ENCODE measurements at places on chromosomes 5 and 9. TPM values are rescaled to one million over a fixed set of nuclear protein-coding genes. Genes with fewer than 3 reads are reported as not detected.

GRCh38 chr5:61461926-61462325 is 129.9 kb downstream of the ZSWIM6 start:
- H3K36me3 ChIP-seq = no peaks in the 10 kb centered on the region
- no peak overlapping the region for H3K4me3 ChIP-seq
- no peaks in the 10 kb centered on the region for H3K27me3 ChIP-seq
- no peak for ATAC-seq
- H3K4me1 ChIP-seq = peaks cover 2% of the 10 kb centered on the region

DNA sequence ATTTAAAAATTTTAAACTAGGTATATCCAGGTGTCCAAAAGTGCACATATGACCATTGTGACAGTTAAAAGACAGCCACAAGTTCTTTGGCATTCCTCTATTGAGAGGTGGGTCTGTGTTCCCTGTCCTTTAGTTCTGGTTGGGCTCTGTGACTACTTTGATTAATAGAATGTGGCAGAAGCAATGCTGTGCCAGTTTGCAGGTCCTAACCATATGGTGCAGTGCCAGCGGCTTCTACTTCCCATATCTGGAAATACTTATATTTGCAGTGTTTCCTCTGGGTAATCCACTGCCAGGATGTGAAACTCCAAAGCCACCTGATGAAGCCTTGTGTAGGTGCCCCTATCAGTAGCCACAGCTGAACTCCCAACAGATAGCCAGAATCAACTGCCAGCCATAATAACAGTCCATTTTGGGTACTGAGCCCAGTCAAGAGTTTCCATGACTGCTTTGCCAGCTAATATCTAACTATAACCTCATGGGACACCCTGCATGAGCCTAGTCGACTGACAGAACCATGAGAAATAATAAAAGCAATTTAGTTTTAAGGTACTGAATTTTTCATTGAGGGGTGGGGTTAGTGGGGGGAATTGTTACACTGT is 361.0 kb upstream of the SEMA6A start:
- no peaks in the 10 kb centered on the region for H3K36me3 ChIP-seq
- no peak for ATAC-seq
- no peaks in the 10 kb centered on the region for H3K4me1 ChIP-seq
- H3K4me3 ChIP-seq = no peak overlapping the region
- no peak overlapping the region for H3K27ac ChIP-seq
- no peaks in the 10 kb centered on the region for H3K27me3 ChIP-seq

The SLCO4C1 gene
- total RNA-seq = not detected

- ATAC-seq = no peak
- no peaks in the 10 kb centered on the region for H3K36me3 ChIP-seq
- H3K4me3 ChIP-seq = no peak overlapping the region
These were observed 85.4 kb upstream of the PLPP1 start for GRCh38 chr5:55620009-55620765.

DNA sequence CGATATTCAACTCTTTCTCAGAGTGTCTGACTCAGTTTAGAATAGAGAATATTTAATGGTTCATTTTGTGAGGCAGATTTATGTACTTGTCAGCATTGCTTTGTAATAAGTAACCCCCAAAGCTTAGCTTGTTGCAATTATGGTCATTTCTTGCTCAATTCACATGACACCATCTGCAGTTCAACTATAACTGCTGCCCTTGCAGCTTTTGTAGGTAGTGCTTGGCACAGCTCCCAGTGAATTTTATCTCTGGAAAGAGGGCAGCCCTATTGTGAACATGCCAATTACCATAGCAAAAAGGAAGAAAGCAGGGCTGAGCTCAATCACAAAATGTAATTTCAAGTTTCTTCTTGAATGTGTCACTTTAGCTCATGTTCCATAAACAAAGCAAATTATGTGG is 1587.7 kb upstream of the ACO1 start:
- no peak for ATAC-seq
- H3K4me3 ChIP-seq = no peak overlapping the region
- H3K36me3 ChIP-seq = no peaks in the 10 kb centered on the region
- H3K4me1 ChIP-seq = no peaks in the 10 kb centered on the region
- H3K27me3 ChIP-seq = no peaks in the 10 kb centered on the region
- H3K27ac ChIP-seq = no peak overlapping the region

GRCh38 chr9:14768405-14769229 is 46.1 kb upstream of the CER1 start:
- H3K27me3 ChIP-seq = no peaks in the 10 kb centered on the region
- no peak overlapping the region for H3K4me3 ChIP-seq
- H3K36me3 ChIP-seq = no peaks in the 10 kb centered on the region
- ATAC-seq = no peak
- H3K4me1 ChIP-seq = no peaks in the 10 kb centered on the region

GRCh38 chr9:136075881-136076678 is 19.0 kb downstream of the NACC2 start:
- ATAC-seq = no peak
- H3K36me3 ChIP-seq = no peaks in the 10 kb centered on the region
- peak overlapping the region; percentile 25 for H3K27ac ChIP-seq
- H3K27me3 ChIP-seq = no peaks in the 10 kb centered on the region
- H3K4me3 ChIP-seq = no peak overlapping the region

- H3K4me1 ChIP-seq = peaks cover 6% of the 10 kb centered on the region
- H3K27me3 ChIP-seq = no peaks in the 10 kb centered on the region
- no peak for ATAC-seq
These were observed 284.8 kb downstream of the CRB2 start for GRCh38 chr9:123640792-123641222.

The PRPF4 gene
- total RNA-seq = 20.5 TPM

DNA sequence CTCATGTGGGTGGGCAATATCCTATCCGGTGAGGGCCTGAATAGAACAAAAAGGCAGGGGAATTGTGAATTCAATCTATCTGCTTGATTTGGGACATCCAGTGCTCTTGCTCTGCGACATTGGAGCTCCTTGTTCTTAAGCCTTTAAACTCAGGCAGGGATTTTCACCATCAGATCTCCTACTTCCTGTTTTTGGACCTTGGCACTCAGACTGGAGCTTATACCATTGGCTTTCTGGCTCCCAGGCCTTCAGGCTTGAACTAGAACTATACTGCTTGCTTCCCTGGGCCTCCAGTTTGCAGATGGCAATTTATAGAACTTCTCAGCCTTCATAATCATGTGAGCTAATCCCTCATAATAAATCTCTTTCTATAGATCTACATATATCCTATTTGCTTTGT is 134.3 kb upstream of the CLINT1 start:
- peaks cover 4% of the 10 kb centered on the region for H3K27me3 ChIP-seq
- no peaks in the 10 kb centered on the region for H3K4me1 ChIP-seq
- no peaks in the 10 kb centered on the region for H3K36me3 ChIP-seq
- H3K27ac ChIP-seq = no peak overlapping the region

GRCh38 chr5:59151162-59151889 is 568.5 kb downstream of the RAB3C start:
- no peak overlapping the region for H3K27ac ChIP-seq
- H3K4me3 ChIP-seq = no peak overlapping the region
- peaks cover 10% of the 10 kb centered on the region for H3K4me1 ChIP-seq
- ATAC-seq = no peak

The FOXE1 gene
- not detected for total RNA-seq

DNA sequence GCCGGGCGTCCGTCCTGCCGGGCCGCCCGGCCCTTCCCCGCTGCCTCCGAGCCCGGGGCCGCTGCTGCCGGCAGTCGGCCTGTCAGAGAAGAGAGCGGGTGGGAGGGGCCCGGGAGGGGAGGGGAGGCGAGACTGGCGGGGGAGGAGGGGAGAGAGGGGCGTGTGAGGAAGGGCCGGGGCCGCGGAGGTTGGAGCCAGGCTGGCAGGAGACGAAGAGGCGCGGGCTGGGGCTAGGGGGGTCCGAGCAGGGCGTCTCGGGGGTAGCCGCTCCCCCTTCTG is 570 bp downstream of the CREBRF start:
- H3K27ac ChIP-seq = peak overlapping the region; percentile 100
- H3K36me3 ChIP-seq = no peaks in the 10 kb centered on the region
- peak; percentile 76 for ATAC-seq

The FCN1 gene
- 0.31 TPM for total RNA-seq

DNA sequence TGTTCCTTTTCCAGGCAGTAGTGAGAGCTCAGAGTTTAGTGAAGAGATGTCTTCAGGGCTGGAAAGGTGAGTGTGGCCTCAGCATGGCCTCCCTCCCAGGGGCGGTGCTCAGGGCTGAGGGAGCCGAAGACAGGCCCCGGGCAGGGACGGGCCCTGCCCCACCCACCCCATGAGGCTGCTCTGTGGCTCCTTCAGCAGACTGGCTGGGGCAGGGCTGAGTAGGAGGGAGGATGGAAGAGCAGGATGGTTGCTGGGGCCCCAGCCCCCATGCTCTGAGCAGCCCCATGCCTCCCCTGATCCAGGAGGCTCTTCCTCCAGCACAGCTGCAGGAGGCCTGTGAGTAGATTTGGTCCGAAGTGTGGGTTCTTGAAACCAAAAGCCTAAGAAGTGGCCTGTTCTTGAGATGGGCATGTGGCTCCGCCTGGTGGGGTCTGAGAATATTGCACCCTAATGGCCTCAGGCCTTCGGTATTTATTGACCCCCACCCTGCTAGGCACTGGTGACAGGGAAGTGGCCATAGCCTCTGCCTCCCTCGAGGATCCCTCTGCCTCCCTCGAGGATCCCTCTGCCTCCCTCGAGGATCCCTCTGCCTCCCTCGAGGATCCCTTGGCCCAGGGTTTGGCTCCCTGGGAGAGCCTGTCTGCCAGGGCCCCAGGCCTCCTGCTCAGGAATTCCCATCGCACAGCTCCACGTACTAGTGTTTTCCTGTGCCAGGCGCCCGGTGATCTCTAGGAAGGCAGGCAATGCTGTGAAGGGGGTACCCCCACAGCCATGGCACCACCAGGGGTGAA is 65.4 kb upstream of the GARNL3 start:
- H3K27ac ChIP-seq = peak overlapping the region; percentile 73
- H3K4me1 ChIP-seq = peaks cover 30% of the 10 kb centered on the region
- H3K4me3 ChIP-seq = no peak overlapping the region
- H3K27me3 ChIP-seq = no peaks in the 10 kb centered on the region

DNA sequence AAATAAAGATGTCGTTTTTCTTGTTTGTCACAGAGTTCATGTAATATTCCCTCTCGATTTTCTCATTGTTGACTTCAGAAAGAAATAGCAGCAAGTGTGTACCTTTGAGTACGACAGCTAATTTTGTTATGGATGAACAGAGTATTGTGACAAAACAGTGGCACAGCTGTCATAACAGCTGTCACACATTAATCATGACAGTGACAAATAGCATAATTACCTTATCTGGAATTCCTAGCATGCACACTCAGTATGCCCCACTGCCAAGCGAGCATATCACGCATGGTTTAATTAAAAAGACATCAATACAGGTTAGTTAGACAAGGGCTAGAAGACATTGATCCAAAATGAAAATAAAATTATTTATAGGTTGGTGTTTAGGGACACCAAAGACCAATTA is 375.1 kb downstream of the SPATA31D1 start:
- H3K27ac ChIP-seq = no peak overlapping the region
- H3K4me1 ChIP-seq = no peaks in the 10 kb centered on the region
- no peaks in the 10 kb centered on the region for H3K27me3 ChIP-seq
- no peak for ATAC-seq
- H3K4me3 ChIP-seq = no peak overlapping the region
- H3K36me3 ChIP-seq = no peaks in the 10 kb centered on the region

- no peak overlapping the region for H3K4me3 ChIP-seq
- no peaks in the 10 kb centered on the region for H3K36me3 ChIP-seq
- ATAC-seq = no peak
- H3K27me3 ChIP-seq = no peaks in the 10 kb centered on the region
These were observed 243.8 kb upstream of the WWC1 start for GRCh38 chr5:168047669-168048111.
